Activated CD8-positive, alpha-beta T cell treated with anti-CD3 and anti-CD28 coated beads, Interleukin-2, amount 10 ng/mL, durations not matched to agents 7 days and 5 days (primary cell): ENCODE measurements at places on chromosomes 5 and 9. TPM values are rescaled to one million over a fixed set of nuclear protein-coding genes. Genes with fewer than 3 reads are reported as not detected.

DNA sequence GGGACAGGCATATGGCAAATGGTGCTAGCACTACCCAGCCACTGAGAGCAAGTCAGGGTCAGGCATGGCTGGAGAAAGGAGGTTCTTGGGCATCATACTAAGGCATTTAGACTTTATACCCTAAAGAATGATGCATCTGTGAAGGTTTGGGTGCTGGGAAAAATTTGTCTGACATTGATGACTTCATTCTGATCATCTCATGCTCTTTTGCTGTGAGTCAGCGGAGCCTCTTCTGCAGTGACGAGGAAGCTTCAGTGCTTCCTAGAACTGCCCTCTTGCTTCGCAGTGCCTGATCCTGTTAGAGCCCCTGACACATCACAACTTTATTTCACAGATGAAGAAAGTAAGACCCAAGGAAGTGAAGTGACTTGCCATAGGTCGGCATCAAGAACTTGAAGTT, 266.6 kb upstream of the GAS1 start:
- H3K36me3 ChIP-seq, result no peaks in the 10 kb centered on the region
- no peaks in the 10 kb centered on the region for H3K4me1 ChIP-seq
- peaks cover 3% of the 10 kb centered on the region for H3K27me3 ChIP-seq

- DNase-seq, result peak; percentile 18
- no peaks in the 10 kb centered on the region for H3K4me1 ChIP-seq
- H3K4me3 ChIP-seq, result no peak overlapping the region
- H3K36me3 ChIP-seq, result no peaks in the 10 kb centered on the region
- H3K27ac ChIP-seq, result no peak overlapping the region
Observed at GRCh38 chr5:684751-685216, 8.4 kb downstream of the TPPP start.

GRCh38 chr9:2230362-2230761, 215.2 kb downstream of the SMARCA2 start:
- H3K4me3 ChIP-seq, result no peak overlapping the region
- H3K27ac ChIP-seq, result no peak overlapping the region
- no peaks in the 10 kb centered on the region for H3K36me3 ChIP-seq
- peaks cover 14% of the 10 kb centered on the region for H3K4me1 ChIP-seq

DNA sequence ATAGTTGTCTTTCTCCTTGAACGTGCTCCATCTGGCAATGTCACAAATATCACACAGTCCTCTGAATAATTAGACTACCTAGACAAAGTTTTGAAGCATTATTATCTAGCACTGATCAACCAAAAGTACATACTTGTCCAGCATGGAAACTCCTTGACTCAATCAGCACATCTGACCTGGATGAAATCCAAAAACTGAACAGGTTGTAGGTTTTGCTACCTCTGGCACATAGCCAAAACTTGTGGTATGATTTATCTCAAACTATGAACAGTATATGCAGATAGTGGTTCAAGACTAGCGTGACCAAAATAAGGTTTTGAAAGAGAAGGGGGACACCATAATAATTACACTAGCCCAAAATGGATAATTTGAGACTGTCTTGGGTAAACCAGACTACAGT, 158.1 kb downstream of the ARRDC3 start:
- H3K4me3 ChIP-seq, result no peak overlapping the region
- peaks cover 6% of the 10 kb centered on the region for H3K36me3 ChIP-seq
- no peak for DNase-seq
- H3K4me1 ChIP-seq, result no peaks in the 10 kb centered on the region
- H3K27me3 ChIP-seq, result peaks cover 4% of the 10 kb centered on the region
- H3K27ac ChIP-seq, result no peak overlapping the region

DNA sequence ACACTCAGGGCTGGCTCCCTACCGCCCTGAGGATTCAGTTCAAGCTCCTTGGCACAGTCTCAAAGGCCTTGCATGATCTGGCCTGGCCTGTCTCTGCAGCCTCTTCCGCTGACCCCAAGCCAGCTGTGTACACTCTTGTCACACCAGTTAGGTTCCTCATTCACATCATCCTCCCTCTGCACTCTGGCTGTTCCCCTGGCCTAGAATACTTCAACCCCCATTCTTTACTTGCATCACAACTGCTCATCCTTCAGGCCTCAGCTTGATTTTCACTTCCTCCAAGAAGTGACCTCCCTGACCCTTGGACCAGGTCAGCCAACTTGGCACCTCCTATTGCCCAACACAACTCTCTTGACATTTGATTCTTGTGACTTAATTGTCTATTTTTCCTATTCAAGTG, 18.9 kb upstream of the PFDN1 start:
- DNase-seq, result no peak
- H3K27me3 ChIP-seq, result peaks cover 6% of the 10 kb centered on the region

DNA sequence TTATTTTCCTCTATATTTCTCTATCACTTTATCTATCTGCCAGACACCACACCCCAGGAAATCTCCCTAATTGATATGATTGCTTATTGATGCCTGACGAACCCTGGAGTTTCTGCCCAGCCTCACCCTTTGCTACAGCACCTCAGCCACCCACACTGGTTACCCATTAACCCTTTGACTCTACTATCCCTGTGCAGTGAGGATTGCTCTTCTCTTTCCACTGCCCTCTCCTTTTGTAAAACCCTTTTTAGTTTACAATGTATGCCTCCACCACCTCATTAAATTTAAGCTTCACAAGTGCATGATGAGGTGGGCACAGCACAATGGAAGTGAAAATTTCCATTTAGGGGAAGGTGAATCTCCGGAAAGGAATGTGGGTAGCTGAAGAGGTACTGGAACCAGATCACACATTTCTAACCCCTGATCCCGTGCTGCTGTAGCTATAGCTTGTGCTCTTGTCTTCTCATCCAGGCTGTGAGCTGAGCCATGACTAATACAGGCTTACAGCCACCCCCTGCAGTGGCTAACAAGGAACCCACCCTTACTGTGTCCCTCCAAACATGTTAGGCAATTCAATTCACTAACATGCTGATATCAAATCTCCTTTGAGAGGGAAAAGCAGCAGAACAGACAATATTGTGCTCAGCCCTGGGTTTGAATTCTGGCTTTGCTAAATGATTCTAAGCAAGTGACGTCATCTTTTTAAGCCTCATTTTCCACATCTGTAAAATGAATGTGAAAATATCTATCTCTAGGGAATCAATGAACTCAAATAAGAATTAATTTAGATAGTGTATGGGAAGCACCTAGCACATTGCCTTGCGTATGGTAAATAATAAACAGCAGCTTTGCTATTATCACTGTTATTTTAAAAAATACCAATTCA, 186.9 kb upstream of the TRIM32 start:
- H3K27me3 ChIP-seq, result no peaks in the 10 kb centered on the region
- H3K4me3 ChIP-seq, result no peak overlapping the region
- H3K27ac ChIP-seq, result no peak overlapping the region
- no peaks in the 10 kb centered on the region for H3K4me1 ChIP-seq
- no peak for DNase-seq

DNA sequence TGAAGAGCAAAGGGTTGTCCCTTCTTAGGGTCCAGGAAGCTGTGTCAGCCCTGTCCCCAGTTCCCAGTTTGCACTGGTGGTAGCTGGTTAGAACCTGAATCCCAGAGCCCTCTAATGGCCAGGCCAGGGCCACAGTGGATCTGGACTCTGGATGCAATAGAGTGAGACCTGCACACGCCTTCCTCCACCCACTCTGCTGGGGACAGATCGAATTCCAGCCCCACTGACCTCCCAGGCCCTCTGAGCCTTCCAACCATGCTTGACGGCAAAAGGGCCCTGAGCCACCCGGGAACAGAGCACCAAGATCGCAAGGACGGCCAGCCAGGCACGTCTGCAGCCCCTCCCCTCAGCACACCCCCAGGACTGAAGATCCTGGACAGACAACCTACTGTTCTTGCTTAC, 23.7 kb downstream of the NAIF1 start:
- H3K27ac ChIP-seq, result no peak overlapping the region
- DNase-seq, result no peak
- H3K27me3 ChIP-seq, result peaks cover 6% of the 10 kb centered on the region
- no peak overlapping the region for H3K4me3 ChIP-seq
- peaks cover 6% of the 10 kb centered on the region for H3K4me1 ChIP-seq
- H3K36me3 ChIP-seq, result no peaks in the 10 kb centered on the region

DNA sequence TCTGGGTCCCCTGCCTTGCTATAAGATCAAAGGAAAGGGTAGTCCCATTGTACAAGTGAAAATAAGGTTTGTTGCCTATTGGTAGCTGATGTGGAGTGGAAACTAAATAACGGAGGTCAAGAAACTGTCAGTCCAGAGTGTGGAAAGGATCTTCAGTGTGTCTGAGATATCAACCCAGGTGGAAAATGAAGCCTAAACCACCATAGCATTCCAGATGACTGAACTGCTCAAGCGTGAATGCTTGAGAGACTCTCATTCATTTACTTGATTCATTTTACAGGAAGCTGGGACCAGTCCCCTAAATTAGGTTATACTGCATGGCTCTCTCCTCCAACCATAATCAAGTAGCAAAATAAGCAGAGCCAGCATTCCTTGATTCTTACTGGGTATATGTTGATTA, 116.0 kb upstream of the SLC28A3 start:
- no peak overlapping the region for H3K4me3 ChIP-seq
- H3K4me1 ChIP-seq, result no peaks in the 10 kb centered on the region
- DNase-seq, result no peak
- H3K36me3 ChIP-seq, result no peaks in the 10 kb centered on the region
- H3K27me3 ChIP-seq, result peaks cover 2% of the 10 kb centered on the region

DNA sequence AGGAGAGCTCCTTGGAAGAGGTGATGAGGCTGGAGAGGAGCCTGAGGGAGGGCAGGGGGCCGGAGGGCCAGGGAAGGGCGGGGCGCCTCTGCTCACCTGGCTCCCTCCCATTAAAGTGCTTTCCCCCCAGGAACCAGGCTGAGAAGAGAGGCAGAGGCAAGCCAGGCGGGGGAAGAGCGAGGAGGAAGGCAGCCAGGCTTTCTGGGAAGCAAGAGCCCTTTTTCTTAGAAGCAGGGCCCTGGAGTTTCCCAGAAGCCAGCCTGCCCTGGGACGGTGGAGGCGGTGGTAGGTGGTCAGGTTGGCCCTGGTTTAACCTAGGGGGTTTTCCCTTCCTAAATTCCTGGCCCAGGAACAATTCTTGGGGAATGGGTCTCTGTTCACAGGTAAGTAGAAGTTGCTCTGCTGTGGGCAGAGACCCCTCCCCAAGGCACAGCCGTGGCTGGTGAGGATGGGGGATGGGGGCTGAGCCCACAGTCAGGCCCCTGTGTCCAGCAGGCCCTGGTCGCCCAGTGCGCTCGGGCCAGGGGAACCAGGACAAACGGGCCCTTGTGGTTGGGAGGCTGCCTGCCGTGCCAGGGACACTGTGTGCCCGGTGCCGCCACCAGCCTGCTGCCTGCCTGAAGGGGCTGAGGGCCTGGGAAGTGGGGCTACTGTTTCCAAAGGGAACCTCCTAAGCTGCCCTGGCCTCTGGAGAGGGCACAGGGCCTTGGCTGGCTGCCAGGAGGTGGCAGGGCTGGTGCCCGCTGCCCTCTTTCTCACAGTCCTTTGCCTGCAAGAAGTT, 16.6 kb upstream of the RALGDS start:
- DNase-seq, result peak; percentile 59
- peak overlapping the region; percentile 32 for H3K4me3 ChIP-seq
- H3K27ac ChIP-seq, result peak overlapping the region; percentile 79
- peaks cover 89% of the 10 kb centered on the region for H3K4me1 ChIP-seq
- H3K27me3 ChIP-seq, result no peaks in the 10 kb centered on the region

DNA sequence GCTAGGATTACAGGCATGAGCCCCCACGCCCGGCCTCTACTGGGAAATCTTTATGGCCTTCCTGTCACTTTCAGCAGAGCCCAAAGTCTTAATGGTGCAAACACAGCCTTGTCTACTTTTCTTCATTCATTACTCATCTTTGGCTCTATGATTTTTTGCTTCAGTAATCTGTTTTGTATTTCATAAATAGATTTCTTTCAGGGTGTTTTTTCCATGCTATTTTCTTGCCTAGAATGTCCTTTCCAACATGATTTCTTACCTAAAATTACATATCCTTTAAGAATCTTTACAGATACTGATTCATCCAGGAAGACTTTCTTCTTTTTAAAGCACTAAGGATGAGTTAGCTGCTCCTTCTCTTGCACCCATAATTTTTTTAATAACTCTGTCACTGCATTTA, 213.0 kb downstream of the TAF11L14 start:
- no peak overlapping the region for H3K27ac ChIP-seq
- no peaks in the 10 kb centered on the region for H3K27me3 ChIP-seq
- DNase-seq, result no peak
- no peaks in the 10 kb centered on the region for H3K36me3 ChIP-seq
- no peak overlapping the region for H3K4me3 ChIP-seq

DNA sequence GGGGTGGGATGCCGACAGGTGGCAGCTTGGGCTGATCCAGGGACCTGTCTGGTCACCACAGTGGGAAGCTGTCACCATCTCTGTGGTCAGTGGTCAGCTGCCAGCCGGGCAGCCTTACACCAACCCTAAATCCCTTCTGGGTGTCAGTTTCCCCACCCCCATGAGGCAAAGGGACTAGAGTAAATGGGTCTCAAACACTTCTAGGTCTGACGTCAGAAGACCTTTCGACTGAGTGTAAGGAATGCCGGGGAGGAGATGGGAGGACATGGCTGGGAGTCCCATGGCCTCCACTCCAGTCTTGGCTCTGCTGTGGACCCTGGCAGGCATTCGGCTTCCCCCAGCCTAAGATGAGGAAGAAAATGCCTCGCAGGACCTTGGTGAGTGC, 40.3 kb upstream of the SLC25A51 start:
- no peak overlapping the region for H3K4me3 ChIP-seq
- no peaks in the 10 kb centered on the region for H3K4me1 ChIP-seq

DNA sequence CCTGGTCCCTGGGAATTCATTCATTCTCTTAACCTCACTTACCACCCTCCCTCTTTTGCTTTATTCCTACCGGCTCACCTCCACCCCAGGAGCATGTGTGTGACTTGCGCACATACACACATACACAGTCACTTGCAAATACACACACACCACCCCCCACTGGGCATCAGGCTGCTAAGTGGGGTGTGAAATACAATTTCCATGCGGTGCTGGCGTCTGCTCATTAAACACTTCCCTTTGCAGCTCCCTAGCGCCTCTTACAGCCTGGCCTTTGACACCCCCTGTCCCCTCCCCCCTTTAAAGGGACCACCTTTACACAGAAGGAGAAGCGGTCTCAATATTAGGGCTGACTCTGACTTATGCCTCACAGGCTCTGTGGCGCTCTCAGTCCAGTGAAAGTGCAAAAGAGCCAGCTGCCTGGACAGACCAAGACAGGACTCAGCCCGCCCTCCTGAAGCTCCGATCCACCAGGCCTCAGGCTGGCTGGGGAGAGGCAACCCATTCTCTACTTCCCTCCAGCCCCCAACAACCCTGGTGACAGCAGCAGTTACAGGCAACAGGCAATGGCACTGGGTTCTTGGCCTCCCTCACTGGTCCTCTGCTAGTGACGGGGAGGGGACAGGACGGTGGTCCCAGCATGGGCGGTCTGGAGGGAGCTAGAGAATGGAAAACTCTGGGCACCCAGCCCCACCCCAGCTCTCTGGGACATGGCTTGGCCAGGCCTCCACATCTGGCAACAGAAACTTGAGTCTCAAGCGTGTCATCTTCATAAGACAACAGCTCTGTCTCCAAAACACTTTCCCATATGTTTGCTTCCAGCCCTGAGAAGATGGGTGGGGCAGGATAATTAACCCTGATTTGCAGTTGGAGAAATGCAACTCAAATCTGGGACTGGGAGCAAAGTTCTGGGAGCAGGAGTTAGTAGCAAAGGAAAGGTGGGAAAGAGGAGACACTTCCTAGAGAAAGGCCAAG, 12.0 kb downstream of the ENHO start:
- H3K36me3 ChIP-seq, result no peaks in the 10 kb centered on the region
- DNase-seq, result no peak
- H3K27ac ChIP-seq, result no peak overlapping the region
- no peak overlapping the region for H3K4me3 ChIP-seq
- no peaks in the 10 kb centered on the region for H3K4me1 ChIP-seq

The PCDHGB5 gene
- not detected for total RNA-seq

The ATP6V1G1 gene
- 82.0 TPM for total RNA-seq

The C5orf58 gene
- not detected for total RNA-seq

The IFNK gene
- total RNA-seq, result not detected

The TNFSF15 gene
- total RNA-seq, result 1.1 TPM
